ENCODE measurements at places on chromosomes 6 and 20.
A peak's percentile ranks its signal among the peaks of the same experiment; 100 is the strongest.

DNA sequence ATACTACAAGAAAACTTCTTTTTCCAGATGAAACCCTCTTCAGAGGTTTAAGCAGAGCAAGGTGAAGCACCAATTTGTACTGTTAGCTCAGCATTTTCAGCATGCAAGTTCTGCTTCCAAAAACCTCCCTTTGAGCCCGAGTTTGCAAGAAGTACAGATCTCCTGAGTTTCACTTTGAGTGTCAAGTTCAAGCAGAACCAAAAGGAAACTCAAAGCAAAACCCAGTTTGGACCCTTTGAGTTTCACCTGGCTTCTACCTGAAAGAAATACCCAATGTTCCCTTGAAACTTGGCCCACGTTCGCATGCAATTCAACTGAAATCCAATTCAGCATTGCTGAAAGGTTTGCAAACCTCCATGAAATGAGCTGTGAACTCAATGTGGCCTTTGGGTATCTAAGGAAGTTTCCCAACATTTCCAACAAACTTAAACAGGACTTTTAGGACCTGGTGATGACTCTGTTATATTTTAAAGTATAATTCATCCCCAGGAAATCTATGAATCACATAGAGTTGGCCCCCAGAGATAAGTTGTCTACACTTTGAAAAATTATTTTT lies 62.9 kb upstream of the HBS1L start:
- DNase-seq = no peak

DNA sequence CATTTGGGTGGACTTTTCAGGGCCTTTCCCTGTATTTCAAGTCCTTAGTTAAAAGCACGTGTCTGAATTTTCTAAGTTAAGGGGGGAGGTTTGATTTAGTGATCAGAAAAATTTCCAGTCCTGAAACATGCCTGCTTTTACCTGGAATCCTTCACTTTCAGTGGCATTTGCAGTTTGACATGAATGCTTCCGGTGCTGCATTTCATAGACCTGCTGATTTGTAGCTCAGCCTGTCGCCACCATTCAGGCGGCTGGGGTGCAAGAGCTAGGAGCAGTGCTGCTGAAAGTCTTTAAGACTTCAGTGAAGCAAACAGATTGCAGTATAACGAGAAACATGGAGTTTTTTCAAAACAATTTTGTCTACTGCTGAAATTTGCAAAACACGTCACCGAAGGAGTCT lies 14.0 kb downstream of the RPS6KA2 start:
- no peak for DNase-seq

GRCh38 chr6:81977486-81977885 lies 225.0 kb upstream of the TENT5A start:
- DNase-seq = no peak

DNA sequence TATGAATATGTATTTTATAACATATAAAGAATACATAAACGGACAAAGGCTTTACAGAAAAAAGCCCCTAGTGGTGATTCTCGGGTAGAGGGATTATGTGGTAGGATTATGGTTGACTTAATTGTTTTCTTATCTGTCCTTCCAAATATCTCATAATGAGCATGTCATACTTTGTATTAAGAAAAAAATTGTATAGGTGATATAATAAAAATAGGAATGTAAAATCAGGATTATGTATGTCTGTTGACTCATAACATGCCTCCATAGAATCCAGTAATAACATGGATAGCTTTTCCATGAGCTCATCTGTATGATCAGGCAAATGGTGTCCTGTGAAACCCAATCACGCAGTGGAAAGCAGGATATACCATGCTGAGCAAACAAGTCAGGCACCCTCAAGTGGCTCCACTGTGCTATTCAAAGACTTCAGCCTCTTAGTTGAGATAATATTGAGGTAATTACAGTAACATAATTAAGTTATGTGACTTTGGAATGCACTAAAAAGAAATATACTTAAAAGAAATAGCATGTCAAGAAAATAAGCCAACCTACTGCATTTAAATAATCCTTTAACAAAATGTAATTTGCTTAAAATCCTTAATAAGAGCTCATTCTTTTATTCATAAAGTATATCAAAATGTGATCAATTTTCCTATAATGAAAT lies 39.6 kb upstream of the PRELID3B start:
- peak; percentile 9 for DNase-seq

GRCh38 chr6:41714556-41715273 lies 20.7 kb downstream of the TFEB start:
- DNase-seq = no peak

DNA sequence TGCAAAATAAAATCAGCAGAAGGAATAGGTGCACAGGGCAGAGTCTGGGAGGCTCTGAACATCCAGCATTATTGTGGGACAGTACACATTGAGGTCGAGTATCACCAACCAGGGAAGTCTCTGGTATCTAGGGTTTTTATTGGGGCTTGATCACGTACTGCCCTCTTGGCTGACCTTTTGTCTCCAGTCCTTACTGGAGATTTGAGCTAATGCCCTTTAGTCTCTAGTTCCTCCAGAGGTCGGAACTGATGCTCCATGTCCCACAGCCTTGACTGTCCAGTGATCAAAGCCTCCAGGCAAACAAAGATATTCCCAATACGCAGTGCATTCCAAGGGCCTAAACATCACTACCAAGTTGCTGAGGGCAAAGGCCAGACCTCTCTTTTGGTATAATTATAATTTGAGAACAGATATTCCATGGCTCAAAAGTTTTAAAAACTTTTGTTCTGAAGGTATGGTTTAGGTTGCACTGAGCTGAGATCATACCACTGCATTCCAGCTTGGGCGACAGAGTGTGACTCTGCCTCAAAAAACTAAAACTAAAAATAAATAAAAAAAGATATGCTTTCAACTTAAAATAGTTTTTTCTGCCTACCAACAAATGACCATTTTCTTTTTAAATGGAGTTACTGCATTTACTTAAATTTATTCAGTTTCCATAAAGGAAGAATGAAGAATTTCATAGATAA lies 56.9 kb upstream of the DYNLRB1 start:
- DNase-seq = no peak

DNA sequence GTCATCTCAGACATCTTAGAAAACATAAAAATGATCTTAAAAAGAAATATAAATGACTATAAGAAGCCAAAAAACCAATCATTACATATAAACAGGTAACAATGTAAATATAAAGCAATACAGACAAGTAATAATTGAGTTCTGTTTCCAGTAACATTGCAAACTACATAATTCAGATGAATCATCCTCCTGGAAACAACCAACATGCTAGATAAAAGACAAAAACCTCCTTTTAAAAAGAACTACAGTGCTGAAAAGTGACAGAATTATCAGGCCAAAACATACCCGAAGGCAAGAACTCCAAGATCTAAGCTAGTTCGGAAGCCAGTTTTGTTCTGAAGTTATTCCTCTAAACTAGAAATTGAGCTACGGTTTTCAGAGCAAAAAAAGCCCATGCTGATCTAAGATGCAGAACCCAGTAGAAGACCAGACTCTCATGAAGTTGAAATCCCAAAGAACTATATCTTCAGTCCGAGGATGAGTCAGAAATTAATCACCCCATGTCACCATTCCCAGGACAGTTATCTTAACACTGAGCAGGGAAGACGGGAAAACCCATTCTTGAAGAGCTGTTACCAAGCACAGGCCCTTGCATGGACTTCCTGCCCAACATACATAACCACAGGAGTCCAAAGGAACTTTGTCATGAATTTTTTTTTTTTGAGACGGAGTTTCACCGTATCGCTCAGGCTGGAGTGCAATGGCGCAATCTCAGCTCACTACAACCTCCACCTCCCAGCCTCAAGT lies 9.8 kb downstream of the PGM3 start:
- no peak for DNase-seq

- no peak for DNase-seq
These were observed 83.9 kb downstream of the SESN1 start for GRCh38 chr6:109010705-109011102.

GRCh38 chr20:37348792-37349516 lies 3.0 kb downstream of the SRC start:
- DNase-seq = no peak

DNA sequence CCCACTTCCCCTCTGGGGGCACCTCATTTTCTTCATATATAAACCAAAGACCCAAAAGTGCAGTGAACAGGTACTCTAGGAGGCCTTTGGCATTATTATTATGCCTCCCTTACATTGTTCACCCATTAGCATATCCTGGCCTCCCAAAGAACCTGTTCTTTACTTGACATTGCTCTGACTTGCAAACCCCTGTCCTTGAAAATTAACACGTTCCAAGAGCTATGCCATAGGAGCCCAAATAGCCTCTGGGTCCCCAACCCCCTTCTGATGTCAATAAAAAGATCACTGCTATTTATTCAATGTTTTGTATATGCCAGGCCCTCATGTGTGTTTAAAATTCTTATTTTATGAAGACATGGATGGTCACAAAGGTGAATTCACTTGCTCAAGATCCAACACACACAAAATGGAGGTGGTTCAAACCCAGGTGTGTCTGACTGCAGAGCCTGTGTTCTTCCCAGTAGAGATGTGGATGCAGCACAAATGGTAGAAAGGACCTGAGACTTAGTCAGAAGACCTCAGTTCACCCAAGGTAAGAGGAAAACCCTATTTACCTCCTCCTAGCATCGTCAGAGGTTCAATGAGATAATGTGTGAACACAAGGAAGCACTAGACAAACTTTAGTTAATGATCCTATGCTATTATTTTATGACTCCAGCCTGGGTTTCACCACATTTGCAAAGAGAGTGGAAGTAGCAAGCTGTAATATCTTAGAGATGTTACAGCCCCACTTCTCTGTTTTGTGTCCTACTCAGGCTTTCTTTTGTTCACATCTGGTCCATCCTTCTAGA lies 36.6 kb downstream of the BCL2L1 start:
- DNase-seq = no peak

DNA sequence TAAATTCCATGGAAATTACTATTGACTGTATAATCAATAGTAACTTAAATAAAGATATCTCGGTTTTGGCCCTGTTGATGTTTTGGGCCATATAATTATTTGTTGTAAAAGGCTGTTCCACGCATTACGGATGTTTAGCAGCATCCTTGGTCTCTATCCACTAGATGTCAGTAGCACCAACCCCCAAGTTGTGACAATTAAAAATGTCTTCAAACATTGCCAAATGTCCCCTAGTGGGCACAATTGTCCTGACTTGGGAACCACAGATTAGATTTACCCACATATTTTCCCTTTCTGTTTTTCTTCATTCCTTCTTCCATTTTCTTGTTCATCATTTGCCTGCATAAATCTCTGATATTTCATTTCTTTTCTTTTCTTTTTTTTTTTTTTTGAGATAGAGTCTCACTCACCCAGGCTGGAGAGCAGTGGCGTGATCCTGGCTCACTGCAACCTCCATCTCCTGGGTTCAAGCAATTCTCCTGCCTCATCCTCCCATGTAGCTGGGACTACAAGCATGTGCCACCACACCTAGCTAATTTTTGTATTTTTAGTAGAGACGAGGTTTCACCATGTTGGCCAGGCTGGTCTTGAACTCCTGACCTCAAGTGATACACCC lies 13.6 kb upstream of the WFDC8 start:
- peak; percentile 20 for DNase-seq

- DNase-seq = no peak
These were observed 40.4 kb downstream of the TFEB start for GRCh38 chr6:41694815-41695526.

GRCh38 chr6:45625191-45625664 lies 247.5 kb upstream of the SUPT3H start:
- no peak for DNase-seq

DNA sequence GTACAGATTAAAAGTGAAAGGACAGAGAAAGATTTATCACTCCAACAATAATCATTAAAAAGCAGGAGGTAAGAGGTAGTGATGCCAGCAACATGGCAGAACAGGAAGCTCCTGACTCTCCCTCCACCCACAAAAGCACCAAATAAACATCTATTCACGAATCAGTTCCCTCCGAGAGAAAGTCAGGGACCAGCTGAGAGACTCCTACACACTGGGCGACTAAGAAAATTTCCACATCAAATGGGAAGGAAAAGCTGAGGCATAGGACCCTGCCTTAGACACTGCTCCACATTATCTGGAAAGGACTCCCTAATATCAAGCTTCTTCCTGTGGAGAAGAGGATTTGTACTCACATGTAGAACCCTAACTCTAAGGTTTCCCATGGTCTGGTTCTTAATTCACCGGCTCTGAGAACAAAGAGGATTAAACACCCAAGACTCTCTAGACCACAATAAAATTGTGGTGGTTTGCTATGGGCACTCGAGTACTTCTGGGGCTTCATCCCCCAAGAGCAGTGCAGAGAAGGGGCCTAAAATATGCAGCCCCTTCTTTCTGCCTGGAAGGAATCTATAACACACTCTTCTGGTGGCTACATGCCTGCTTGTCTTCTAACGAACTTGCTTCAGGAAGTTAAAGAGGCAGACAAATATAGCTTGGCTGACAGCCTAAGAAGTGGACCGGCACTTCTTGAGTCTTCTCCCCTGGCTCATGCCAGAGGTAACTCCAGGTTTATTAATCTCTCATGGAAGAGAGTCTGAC lies 29.4 kb upstream of the ASF1A start:
- DNase-seq = no peak

GRCh38 chr6:78511009-78511408 lies 356.3 kb upstream of the IRAK1BP1 start:
- no peak for DNase-seq

DNA sequence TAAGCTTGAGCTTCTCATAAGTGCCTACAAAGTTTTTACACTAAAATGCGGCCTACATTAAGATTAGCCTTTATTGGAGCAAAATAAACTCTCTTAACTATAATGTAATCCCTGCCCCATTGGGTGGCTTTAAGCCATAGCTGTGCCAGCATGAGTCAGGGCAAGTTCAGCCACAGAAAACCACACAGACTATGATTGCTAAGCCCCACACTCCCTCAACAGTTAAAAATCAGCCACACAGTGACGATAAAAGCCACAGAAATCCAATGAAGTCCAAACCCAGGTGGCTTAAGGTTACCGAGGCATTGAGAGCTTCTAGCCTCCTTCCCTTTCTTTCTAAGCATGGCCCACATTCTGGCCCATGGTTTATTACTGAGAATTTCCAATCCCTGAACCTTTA lies 61.6 kb downstream of the GRM1 start:
- no peak for DNase-seq
